ENCODE measurements at places on chromosomes 4 and X.

DNA sequence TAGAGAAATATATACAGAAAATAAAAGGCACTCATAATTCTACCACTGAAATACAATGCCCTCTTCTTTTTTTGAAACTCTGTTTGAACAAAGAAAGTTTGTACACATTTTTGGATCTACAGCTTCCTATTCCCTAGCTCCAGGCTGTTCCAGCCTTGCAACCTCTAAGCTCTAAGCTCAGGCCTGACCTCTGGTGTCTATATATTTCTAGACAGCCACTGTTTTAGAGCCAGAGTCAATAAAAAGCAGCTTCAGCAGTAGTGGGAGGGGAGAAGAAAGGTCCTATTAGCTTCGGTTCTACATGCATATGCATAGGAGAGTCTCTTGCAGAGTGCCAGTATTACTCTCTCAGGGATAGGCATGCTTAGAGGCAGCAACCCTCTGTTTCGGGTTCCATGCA is 39.7 kb downstream of the CLDN2 start:
- no peak for DNase-seq

DNA sequence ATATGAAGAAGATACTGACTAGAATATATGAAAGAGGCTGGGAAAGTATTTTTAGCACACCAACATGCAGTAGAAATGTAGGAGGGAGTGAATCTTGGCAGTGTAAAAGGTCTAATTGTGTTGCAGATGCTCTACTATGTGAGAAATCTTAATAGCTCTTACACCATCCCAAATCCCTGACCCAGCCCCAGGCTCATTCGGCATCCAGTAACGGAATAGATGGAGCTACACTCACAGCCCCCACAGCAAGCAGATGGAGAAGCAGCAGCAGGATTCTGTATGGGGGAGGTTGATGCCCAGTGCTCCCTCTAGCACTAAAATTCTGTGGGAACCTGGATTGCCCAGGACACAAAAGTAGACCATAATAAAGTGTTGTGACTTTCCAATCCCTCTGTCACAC is 153.2 kb upstream of the PRDX4 start:
- no peak for DNase-seq

- no peak for DNase-seq
Observed at GRCh38 chr4:35166466-35166865, 1077.8 kb downstream of the ARAP2 start.

DNA sequence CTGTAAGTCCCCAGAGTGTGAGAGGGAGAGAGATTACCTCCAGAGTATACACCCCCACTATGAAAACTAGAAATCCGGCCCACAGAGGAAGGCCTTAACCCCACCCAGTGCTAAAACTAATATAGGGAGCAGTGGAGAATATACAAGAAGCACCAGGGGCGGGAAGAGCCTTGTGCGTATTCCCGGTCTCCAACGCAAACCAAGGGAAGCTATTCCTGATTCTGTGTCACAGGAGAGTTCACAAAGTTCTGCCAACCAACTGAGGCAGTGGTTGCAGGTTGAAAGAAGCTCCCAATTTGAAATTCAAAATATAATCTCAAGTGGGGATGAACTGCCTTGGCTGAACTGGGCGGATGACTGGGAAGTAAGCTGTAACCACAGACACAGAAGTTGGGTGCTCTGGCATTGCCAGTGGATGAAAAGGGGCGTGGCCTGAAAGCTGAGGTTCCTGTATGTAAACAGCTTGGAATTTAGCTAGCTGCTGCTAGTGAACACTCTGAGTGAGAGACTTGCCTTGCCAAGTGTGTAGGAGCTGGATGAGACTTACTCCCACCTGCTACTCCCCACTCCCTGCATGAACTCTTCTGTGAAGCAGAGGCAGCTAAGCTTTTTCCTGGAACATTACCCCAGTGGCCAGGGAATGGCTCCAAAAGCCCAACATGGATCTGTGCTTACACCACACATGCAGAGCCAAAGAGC is 32.7 kb downstream of the ELF2 start:
- no peak for DNase-seq

DNA sequence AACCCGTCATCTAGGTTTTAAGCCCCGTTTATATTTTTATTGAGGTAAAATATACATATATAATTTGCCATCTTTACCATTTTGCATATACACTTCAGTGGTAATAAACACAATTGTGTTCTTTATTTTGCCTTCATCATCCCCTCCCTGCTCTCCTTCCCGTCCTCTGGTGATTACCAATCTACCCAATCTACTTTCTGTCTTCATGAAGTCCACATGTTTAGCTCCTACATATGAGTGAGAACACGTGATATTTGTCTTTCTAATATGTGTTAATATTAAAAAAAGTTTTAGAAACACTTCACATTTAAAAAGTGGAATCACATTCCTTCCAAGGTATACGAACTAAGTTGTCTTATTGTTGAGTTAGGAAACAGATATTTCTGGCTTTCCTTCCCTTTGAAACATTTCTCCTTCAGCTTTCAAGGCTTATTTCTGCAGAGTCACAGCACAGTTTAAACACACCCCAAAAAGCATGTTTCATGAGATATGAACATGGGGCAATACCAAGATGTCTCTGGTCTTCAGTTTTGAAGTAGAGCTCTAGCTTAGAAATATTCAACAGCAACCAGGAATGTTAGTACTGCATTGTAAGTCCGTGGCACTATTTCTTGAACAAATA is 35.9 kb downstream of the GYPA start:
- no peak for DNase-seq

Measured in stimulated activated CD4-positive, alpha-beta T cell treated with anti-CD3 and anti-CD28 coated beads, Interleukin-15, amount 100 ng/mL, for 48 hours (primary cell).